ENCODE measurements at places on chromosomes 6 and 20. TPM values are rescaled to one million over a fixed set of nuclear protein-coding genes. Genes with fewer than 3 reads are reported as not detected.

BACH2 gene
- 90.8 TPM for total RNA-seq

TNFRSF6B gene
- total RNA-seq: not detected

NHSL1 gene
- total RNA-seq: 0.68 TPM

GNMT gene
- total RNA-seq: 0.54 TPM

DNA sequence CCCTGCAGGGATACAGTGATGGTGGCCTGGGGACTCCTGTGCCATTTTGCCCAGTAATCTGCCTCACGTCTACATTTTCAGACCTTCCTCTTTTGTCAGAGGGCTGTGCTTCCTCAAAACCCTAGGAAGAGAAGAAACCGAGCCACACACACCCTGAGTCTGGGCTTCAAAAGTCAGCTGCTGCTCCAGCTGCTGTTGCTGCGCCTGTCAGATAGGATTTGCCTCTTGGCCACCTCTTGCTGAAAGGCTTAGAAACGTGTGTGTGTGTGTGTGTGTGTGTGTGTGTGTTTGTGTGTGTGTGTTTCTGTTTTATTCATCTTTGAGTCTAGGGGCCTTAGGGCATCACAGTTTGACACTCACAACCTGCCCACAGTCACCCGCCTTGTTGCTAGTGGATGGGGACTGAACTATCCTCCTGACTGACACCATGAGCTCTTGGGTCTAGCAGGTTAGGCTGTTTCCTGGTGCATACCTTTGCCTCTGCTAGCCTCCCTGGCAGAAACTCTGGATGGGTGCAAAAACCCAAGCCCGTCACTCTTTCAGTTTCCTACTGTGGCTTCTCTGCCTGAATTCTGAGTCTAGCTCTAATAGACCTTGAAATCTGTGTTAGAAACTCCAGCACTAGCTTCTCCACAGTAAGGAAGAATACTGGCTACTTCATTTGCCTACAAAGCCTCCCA is 94.9 kb upstream of the CEP85L start:
- DNase-seq: no peak

DNA sequence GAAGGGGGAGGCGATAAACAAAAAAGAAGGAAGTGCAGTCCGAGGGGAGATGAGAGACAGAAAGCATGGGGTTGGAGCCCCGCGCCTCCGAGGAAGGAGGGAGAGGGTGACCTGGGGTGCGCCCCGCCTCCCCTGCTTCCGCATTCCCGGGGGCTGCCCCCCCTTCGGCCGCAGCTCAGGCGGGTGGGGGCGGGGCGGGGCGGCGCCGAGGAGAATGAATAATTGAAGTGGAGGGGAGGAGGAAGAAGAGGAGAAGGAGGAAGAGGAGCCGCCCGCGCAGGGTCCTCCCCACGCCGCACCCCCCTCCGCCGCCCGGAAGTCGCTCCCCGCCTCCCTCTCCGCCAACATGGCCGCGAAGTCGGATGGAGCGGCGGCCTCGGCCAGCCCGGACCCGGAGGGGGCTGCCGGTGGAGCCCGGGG is at the start of gene XKR7:
Gene XKR7 (plus strand): TSS at position 322 of the 420 bp plus-strand sequence. CDS start 25 bp downstream, at position 347.
- DNase-seq: no peak

DNA sequence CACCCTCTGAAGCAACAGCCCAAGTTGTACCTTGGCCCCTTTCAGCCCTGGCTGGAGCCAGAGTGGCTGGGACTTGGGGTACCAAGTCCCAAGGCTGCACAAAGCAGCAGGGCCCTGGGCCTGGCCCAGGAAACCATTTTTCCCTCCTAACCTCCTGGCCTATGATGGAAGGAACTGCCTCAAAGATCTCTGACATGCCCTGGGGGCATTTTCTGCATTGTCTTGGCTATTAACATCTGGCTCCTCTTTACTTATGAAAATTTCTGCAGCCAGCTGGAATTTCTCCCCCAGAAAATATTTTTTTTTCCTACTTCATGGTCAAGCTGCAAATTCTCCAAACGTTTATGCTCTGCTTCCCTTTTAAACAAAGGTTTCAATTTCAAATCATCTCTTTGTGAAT is 269.4 kb upstream of the CDYL start:
- DNase-seq: no peak

Data from activated naive CD4-positive, alpha-beta T cell treated with anti-CD3 and anti-CD28 coated beads, Interleukin-2, amount 50 U/mL, for 72 hours (primary cell).